ENCODE measurements at places on chromosomes 3 and 15.

- no peak overlapping the region for H3K4me3 ChIP-seq
- H3K27ac ChIP-seq, result peak overlapping the region; percentile 73
- peak; percentile 67 for DNase-seq
- no peaks in the 10 kb centered on the region for H3K27me3 ChIP-seq
These were observed 18.4 kb downstream of the KLF13 start for GRCh38 chr15:31344823-31345605.

DNA sequence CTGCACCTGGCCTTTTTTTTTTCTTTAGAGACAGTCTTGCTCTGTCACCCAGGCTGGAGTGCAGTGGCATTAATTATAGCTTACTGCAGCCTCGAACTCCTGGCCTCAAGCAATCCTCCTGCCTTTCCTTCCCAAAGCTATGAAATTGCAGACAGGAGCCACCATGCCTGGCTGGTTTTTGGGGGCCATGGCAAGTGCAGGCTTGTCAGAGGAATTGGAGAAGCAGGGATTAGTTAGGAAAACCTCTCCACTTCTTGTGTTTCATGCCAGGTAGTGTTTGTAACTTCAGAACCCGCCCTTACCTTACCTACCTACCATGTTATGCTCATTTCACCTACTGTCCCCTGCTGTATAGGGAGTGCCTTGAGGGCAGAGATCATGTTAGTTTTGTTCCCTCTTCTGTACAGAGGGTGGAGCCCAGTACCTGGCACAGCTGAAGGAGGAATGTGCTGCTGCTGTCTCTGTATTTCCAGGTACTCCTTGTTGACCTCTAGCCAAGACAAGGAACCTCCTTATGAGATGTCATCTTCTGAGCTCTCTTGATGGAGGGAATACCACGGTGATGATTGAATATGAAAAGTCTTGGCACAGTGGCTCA, 43.8 kb downstream of the TRAK1 start:
- peak overlapping the region; percentile 50 for H3K27ac ChIP-seq
- H3K36me3 ChIP-seq, result no peaks in the 10 kb centered on the region
- peak; percentile 51 for DNase-seq
- no peaks in the 10 kb centered on the region for H3K27me3 ChIP-seq
- peaks cover 9% of the 10 kb centered on the region for H3K4me1 ChIP-seq

DNA sequence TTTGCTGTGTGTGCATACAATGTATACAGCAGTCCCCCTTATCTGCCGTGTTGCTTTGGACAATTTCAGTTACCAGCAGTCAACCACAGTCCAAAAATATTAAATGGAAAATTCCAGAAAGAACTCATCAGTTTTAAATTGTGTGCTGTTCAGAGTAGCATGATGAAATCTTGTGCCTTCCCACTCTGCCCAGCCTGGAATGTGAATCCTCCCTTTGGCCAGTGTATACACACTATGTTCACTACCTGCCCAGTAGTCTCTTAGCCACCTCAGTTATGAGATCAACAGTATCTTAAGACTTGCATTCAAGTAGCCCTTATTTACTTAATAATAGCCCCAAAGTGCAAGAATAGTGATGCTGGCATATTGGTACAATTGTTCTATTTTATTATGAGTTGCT, 133.6 kb upstream of the ABHD17C start:
- no peak overlapping the region for H3K4me3 ChIP-seq
- DNase-seq, result no peak
- H3K27ac ChIP-seq, result no peak overlapping the region
- no peaks in the 10 kb centered on the region for H3K4me1 ChIP-seq
- peaks cover 24% of the 10 kb centered on the region for H3K36me3 ChIP-seq

DNA sequence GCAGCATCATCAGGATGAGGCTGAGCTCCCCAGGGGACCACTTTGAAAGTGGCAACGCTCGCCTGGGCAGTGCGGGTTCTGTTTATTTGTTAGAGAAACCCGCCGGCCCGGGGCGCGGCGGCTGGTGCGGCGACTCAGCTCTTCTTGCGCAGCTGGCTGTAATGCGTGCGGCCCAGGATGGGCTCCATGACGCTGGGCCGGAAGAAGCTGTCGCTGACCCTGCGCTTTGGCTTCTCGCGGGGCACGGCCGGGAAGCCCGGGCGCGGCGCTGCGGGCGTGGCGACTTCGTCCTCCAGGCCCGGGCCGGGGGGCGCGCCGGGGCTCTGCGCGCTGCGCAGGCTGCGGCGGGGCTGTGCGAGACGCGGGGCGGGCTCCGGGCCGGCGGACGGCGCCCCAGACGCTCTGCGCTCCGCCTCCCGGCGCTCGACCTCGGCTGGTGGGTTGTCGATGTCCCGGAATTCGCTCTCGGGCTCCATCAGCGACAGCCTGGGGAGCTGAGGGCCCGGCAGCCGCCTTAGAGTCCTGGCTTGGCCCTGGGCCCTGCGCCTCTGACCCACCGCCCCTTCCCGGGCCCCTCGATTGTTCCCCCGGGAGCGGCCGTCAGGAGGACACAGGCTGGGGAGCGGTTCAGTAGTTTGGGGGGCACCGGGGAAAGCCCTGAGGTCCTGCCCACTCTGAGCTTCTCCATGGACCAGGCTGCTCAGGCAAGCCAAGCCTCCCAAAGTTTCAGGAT, 10.3 kb upstream of the KIF7 start:
- DNase-seq, result peak; percentile 89
- no peaks in the 10 kb centered on the region for H3K36me3 ChIP-seq
- peak overlapping the region; percentile 82 for H3K27ac ChIP-seq
- H3K27me3 ChIP-seq, result no peaks in the 10 kb centered on the region

GRCh38 chr15:48582452-48583247, 62.9 kb downstream of the FBN1 start:
- H3K36me3 ChIP-seq, result no peaks in the 10 kb centered on the region
- DNase-seq, result peak; percentile 54
- H3K27ac ChIP-seq, result no peak overlapping the region
- H3K4me3 ChIP-seq, result no peak overlapping the region
- H3K27me3 ChIP-seq, result no peaks in the 10 kb centered on the region

GRCh38 chr3:124383051-124383450, 347.2 kb upstream of the UMPS start:
- no peak overlapping the region for H3K4me3 ChIP-seq
- DNase-seq, result no peak
- no peaks in the 10 kb centered on the region for H3K4me1 ChIP-seq
- H3K27ac ChIP-seq, result no peak overlapping the region
- H3K36me3 ChIP-seq, result no peaks in the 10 kb centered on the region

- H3K4me1 ChIP-seq, result no peaks in the 10 kb centered on the region
- no peaks in the 10 kb centered on the region for H3K36me3 ChIP-seq
- H3K4me3 ChIP-seq, result no peak overlapping the region
- no peak for DNase-seq
- peak overlapping the region; percentile 48 for H3K27ac ChIP-seq
These were observed 2.6 kb upstream of the IL20RB start for GRCh38 chr3:136954980-136955780.

DNA sequence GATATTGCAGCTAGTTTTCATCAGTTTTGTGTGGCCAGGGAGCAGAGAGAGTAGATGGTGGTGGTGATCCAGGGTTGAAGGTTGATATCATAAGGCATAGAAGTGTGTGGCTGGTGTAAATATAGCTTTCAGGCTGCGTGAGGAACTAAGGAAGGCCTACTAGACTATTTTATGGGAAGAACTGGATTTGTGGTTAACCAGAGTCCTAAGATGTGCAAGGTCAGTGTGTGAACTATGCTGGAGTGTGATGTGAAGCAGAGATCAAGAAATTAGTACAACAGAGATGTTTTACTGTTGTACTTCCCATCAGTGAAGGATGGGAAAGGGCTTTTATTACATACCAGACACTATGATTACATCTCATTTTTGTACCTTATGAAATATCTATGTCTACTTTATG, 41.5 kb downstream of the MAPK6 start:
- no peak for DNase-seq
- no peak overlapping the region for H3K4me3 ChIP-seq
- no peak overlapping the region for H3K27ac ChIP-seq
- no peaks in the 10 kb centered on the region for H3K4me1 ChIP-seq
- peaks cover 91% of the 10 kb centered on the region for H3K36me3 ChIP-seq

- H3K27ac ChIP-seq, result no peak overlapping the region
- H3K4me1 ChIP-seq, result no peaks in the 10 kb centered on the region
- H3K27me3 ChIP-seq, result no peaks in the 10 kb centered on the region
- H3K36me3 ChIP-seq, result no peaks in the 10 kb centered on the region
These were observed 9.2 kb upstream of the ATP8B4 start for GRCh38 chr15:50128266-50128665.

GRCh38 chr3:8762607-8763377, 6.6 kb downstream of the OXTR start:
- no peak overlapping the region for H3K4me3 ChIP-seq
- DNase-seq, result no peak
- no peak overlapping the region for H3K27ac ChIP-seq
- H3K27me3 ChIP-seq, result peaks cover 2% of the 10 kb centered on the region
- H3K4me1 ChIP-seq, result peaks cover 7% of the 10 kb centered on the region

DNA sequence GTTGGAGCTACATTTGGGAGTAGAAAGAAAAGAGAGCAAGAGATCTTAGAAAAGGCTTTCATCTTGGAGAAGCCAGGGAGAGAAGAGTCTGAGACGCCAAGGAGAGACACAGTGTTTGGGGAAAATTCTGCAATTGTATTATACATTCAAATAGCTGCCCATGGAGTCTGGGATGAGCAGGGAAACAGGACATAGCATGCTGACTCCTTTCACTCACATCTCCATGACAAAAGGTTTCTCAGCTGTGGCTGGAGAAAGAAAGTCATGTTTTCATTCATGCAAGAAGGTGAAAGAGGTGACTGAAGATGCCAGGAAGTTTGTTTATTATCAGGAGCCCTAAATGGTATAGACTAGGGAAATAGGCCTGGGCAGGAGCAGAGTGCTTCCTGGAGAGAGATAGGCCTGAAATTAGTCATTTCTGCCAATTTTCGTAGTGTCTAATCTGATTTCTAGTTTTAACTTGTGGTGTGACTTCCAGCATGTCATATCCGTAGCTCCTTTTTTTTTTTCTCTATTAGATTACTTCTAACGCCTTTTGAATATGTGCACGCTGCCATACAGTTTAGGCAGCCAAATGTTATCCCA, 34.1 kb downstream of the ACP3 start:
- no peak overlapping the region for H3K27ac ChIP-seq
- no peaks in the 10 kb centered on the region for H3K36me3 ChIP-seq
- H3K4me1 ChIP-seq, result no peaks in the 10 kb centered on the region
- H3K27me3 ChIP-seq, result no peaks in the 10 kb centered on the region
- DNase-seq, result no peak

DNA sequence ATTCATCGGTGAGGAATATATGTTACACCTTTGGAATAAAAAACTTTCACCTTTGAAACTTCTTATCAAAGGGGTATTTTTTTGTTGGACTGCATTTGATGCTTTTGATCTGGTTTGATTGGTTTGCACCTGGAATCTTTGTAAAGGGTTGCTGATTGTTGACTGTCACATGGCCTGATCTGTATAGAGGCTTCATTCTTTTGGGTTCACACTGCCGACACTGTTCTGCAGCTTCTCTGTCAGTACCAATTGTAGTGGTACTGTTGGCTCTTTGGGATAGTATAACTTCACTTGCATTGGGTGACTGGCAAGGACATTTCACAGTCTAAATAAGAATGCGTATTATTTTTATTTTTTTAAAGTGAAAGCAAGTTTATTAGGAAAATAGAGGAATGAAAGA, 155.7 kb downstream of the DOCK3 start:
- H3K27me3 ChIP-seq, result no peaks in the 10 kb centered on the region
- no peak overlapping the region for H3K27ac ChIP-seq
- no peak overlapping the region for H3K4me3 ChIP-seq
- DNase-seq, result no peak
- H3K36me3 ChIP-seq, result no peaks in the 10 kb centered on the region

DNA sequence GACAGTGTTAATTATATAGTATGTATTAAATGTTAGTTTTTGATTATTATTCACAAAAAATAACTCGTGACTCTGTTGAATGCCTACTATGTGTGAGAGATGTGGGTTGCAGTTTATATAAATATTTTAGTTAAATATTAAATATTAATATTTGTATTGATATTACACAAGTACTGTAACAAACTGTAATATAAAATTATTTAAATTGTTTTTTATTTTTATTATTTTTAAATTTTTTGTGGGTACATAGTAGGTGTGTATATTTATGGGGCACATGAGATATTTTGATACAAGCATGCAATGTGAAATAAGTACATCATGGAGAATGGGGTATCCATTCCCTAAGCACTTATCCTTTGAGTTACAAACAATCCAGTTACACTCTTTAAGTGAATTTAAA, 196.1 kb upstream of the ZNF717 start:
- H3K4me1 ChIP-seq, result no peaks in the 10 kb centered on the region
- DNase-seq, result no peak
- no peak overlapping the region for H3K4me3 ChIP-seq
- H3K27me3 ChIP-seq, result no peaks in the 10 kb centered on the region

DNA sequence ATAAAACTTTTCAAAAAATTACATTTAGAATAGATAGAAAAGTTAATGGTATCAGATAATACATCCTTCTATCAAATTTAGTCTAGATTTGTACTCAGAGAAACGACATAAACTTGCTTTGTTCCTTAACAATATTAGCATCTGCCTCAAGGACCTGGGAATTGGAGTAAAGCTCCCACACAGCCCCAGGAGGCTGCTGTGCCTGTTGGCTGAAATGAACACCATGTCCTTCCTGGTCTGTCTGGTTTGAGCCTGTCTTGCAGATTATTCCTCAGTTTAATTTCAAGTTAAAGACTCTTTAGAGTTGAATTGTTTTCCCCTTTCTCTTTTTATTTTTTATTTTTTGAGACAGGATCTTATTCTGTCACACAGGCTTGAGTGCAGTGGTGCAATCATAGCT, 19.4 kb downstream of the GNB5 start:
- H3K4me3 ChIP-seq, result no peak overlapping the region
- H3K36me3 ChIP-seq, result no peaks in the 10 kb centered on the region
- H3K4me1 ChIP-seq, result no peaks in the 10 kb centered on the region
- no peak overlapping the region for H3K27ac ChIP-seq
- DNase-seq, result no peak

DNA sequence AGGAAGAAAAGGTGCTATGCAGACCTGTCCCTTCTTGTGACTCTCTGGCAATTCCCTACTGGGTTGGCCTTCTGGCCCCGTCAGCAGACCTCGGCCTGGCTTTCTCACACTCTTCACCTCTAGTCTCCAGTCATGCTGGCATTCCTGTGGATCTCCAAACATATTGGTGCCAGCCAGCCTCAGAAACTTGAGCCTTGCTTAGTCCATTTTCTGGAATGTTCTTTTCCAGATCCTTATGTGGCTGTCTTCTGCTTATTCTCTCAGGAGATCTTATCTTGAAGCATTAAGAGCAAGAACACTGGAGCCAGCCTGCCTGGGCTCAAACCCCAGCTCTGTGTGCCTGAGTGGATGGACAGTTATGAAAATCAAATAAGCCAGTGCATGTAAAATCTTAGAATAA, 88.2 kb upstream of the NTRK3 start:
- H3K4me3 ChIP-seq, result no peak overlapping the region
- H3K36me3 ChIP-seq, result no peaks in the 10 kb centered on the region
- H3K4me1 ChIP-seq, result no peaks in the 10 kb centered on the region
- no peak overlapping the region for H3K27ac ChIP-seq
- peaks cover 14% of the 10 kb centered on the region for H3K27me3 ChIP-seq

- no peaks in the 10 kb centered on the region for H3K27me3 ChIP-seq
- peak; percentile 27 for DNase-seq
- no peaks in the 10 kb centered on the region for H3K4me1 ChIP-seq
- H3K4me3 ChIP-seq, result no peak overlapping the region
These were observed 40.8 kb downstream of the NUP210 start for GRCh38 chr3:13379201-13379830.

GRCh38 chr3:143348486-143349327, 229.1 kb downstream of the CHST2 start:
- no peak for DNase-seq
- H3K27me3 ChIP-seq, result no peaks in the 10 kb centered on the region
- H3K4me1 ChIP-seq, result no peaks in the 10 kb centered on the region
- no peaks in the 10 kb centered on the region for H3K36me3 ChIP-seq
- H3K4me3 ChIP-seq, result no peak overlapping the region

- H3K4me1 ChIP-seq, result no peaks in the 10 kb centered on the region
- no peak for DNase-seq
- no peak overlapping the region for H3K27ac ChIP-seq
- no peaks in the 10 kb centered on the region for H3K27me3 ChIP-seq
- no peak overlapping the region for H3K4me3 ChIP-seq
These were observed 10.0 kb upstream of the MANF start for GRCh38 chr3:51375136-51375535.

Measured in stomach (tissue), 19 donors.